ENCODE measurements at places on chromosomes 5 and 9.

GRCh38 chr5:159765760-159766517 lies 150.3 kb upstream of the ADRA1B start:
- DNase-seq = no peak

DNA sequence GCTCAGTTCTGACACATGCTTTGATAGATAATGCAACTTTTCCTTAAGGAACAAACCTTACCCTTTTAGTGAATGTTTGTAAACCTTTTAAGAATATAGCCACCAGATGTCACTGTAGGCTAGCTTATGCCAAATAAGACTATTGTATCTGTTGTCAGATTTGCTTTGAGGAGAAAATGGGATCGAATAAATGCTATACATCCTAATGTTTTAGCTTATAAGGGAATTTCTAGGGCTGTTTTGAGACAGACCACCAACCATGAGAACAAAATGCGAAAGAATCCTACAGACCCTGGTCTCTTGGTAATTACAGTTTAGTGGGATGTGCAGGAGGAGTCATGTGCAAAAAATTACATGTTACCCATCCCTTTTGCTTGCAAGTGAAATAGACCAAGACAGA lies 127.6 kb upstream of the NMUR2 start:
- no peak for DNase-seq

DNA sequence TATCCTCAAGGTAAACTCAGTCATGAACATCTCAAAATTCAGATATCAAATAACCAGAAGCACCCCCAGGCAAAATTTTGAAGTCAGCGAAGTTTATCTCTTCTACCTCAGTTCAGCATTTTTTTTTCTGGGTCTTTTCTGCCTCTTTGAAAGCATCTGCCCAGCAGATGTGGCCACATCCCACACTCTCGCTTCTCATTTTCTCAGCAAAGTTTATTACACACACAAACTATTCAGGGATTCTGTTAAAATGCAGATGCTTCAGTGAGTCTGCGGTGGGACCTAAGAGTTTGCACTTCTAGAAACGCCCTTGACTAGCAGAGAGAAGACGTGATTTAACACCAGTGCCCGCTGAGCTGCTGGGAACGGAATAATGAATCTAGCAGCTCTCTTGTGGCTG lies 19.3 kb downstream of the RASEF start:
- DNase-seq = no peak

DNA sequence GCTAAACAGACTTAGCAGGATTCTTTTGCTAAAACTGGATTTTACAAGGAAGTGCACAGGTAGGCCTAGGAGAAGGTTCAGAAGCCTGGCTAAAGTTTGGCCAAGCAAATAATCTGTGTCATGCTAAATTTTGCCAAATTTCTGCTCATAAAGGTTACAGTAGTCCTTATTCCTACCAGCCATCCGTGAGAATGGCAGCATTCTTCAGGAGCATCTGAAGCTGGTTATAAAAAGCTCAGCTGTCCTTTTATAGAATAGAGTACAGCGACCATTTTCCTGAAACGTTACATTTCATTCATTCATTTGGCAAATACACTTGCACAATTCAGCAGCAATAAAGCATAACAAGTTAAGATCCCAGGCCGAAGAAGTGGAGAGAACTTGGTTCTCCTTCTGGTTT lies 6.9 kb downstream of the GSN start:
- DNase-seq = no peak

GRCh38 chr5:62608529-62609511 lies 30.2 kb downstream of the LRRC70 start:
- DNase-seq = no peak

- no peak for DNase-seq
Observed at GRCh38 chr9:82011133-82011532, 22.6 kb downstream of the SPATA31D1 start.

DNA sequence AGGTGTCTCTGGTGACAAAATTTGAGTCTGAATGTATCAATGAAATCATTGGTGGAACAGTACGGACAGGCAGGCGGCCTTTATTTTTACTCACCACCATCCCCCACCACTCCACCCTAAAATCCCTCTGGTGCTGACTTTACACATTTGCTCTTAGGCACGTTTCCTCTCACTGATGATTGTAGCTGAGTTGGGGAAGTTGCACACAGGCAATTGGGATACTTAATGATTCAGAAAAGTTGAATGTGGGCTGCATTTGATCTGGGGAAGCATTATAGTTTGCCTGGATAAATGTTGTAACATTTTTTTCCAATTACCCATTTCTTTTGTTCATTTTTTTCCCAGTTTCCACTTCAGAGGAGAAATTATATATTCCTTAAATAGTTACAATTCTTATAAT lies 658.4 kb downstream of the TLR4 start:
- DNase-seq = no peak

- DNase-seq = no peak
Observed at GRCh38 chr5:131171276-131171810, 599 bp downstream of the LYRM7 start.

Measured in activated CD8-positive, alpha-beta memory T cell treated with anti-CD3 and anti-CD28 coated beads for 1 hour (primary cell).